ENCODE measurements at places on chromosomes 5 and 9.

GRCh38 chr9:106421772-106422171, 441.2 kb upstream of the ZNF462 start:
- H3K4me1 ChIP-seq: no peaks in the 10 kb centered on the region
- no peak overlapping the region for H3K4me3 ChIP-seq
- H3K27me3 ChIP-seq: no peaks in the 10 kb centered on the region
- DNase-seq: no peak

GRCh38 chr9:137514691-137515337, 35.4 kb downstream of the PNPLA7 start:
- no peak for DNase-seq
- no peaks in the 10 kb centered on the region for H3K36me3 ChIP-seq
- no peak overlapping the region for H3K4me3 ChIP-seq
- no peak overlapping the region for H3K27ac ChIP-seq
- no peaks in the 10 kb centered on the region for H3K27me3 ChIP-seq

GRCh38 chr5:135032999-135033861, 798 bp downstream of the PITX1 start:
- H3K36me3 ChIP-seq: peaks cover 9% of the 10 kb centered on the region
- H3K27ac ChIP-seq: no peak overlapping the region
- H3K4me1 ChIP-seq: peaks cover 28% of the 10 kb centered on the region

DNA sequence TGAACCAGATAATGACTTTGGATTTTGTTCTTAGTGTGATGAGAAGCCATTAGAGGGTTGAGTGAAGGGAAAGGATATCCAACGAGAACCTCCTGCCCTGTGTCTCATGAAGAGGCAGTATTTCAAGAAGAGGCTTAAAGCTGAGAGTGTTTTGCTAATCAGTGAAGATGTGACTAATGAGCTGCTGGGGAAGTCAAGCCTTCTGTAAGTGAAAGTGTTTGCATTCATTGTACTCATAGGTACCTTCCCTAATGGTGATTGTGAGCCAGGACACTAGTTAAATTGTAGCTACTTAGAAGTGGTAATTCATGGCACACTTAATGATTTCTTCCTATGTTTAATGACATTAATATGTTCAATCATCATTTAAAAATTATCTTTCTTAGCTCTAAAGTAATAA, 23.7 kb downstream of the PIP5K1B start:
- H3K36me3 ChIP-seq: no peaks in the 10 kb centered on the region
- no peak overlapping the region for H3K4me3 ChIP-seq
- no peak overlapping the region for H3K27ac ChIP-seq
- no peak for DNase-seq

GRCh38 chr5:147752033-147752432, 30.5 kb downstream of the JAKMIP2 start:
- no peaks in the 10 kb centered on the region for H3K4me1 ChIP-seq
- H3K27me3 ChIP-seq: no peaks in the 10 kb centered on the region
- no peak overlapping the region for H3K27ac ChIP-seq
- DNase-seq: no peak
- no peaks in the 10 kb centered on the region for H3K36me3 ChIP-seq

- H3K27me3 ChIP-seq: no peaks in the 10 kb centered on the region
- peak overlapping the region; percentile 21 for H3K27ac ChIP-seq
- H3K4me3 ChIP-seq: no peak overlapping the region
- H3K4me1 ChIP-seq: peaks cover 10% of the 10 kb centered on the region
Observed at GRCh38 chr9:104836235-104836634, 72.3 kb downstream of the NIPSNAP3B start.

DNA sequence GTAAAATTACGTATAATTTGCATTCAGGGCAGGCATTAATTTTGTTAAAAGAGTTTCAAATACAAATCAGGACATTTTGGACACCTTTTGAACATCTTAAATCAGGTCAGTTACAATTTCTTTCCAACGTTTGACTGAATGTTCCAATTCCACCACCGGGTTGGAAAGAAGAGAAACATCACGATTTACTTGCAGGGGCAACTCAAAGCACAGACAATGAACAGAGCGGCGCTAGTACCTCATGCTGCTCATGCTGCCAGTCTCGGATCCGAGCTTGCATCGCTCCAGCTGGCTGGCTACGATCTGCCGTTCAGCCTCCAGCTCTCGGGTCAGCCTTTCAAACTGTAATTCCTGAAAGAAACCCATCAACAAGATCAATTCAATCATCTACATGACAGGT, 339.5 kb downstream of the CTNND2 start:
- H3K36me3 ChIP-seq: no peaks in the 10 kb centered on the region
- no peak for DNase-seq
- no peak overlapping the region for H3K27ac ChIP-seq
- no peaks in the 10 kb centered on the region for H3K4me1 ChIP-seq

GRCh38 chr5:4095918-4096630, 500.4 kb downstream of the IRX1 start:
- no peaks in the 10 kb centered on the region for H3K36me3 ChIP-seq
- H3K4me1 ChIP-seq: no peaks in the 10 kb centered on the region
- no peak overlapping the region for H3K4me3 ChIP-seq
- no peaks in the 10 kb centered on the region for H3K27me3 ChIP-seq
- DNase-seq: no peak

GRCh38 chr5:76422742-76423141, 19.7 kb downstream of the IQGAP2 start:
- DNase-seq: no peak
- H3K4me1 ChIP-seq: peaks cover 55% of the 10 kb centered on the region
- H3K4me3 ChIP-seq: no peak overlapping the region

DNA sequence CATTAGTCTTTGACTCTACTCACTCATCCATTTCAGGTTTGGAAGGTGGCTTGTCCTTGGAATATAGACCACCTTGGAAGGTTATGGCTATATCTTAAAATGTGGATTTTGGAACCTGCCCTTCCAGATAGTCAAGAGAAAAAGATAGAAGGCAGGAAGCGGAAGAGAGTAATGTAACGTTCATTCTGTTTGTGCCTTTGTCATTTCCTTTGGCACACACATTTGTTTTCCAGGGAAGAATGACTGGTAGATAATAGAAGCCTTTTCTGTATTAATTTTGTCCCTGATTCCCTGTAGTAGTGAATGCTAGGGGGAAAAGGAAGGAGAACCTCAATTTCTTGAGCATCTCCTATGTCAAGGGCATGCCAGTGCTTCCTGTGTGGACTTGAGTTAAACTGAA, 54.7 kb downstream of the PPIC start:
- H3K4me1 ChIP-seq: peaks cover 1% of the 10 kb centered on the region
- H3K27ac ChIP-seq: no peak overlapping the region
- DNase-seq: no peak
- no peak overlapping the region for H3K4me3 ChIP-seq
- peaks cover 1% of the 10 kb centered on the region for H3K36me3 ChIP-seq

DNA sequence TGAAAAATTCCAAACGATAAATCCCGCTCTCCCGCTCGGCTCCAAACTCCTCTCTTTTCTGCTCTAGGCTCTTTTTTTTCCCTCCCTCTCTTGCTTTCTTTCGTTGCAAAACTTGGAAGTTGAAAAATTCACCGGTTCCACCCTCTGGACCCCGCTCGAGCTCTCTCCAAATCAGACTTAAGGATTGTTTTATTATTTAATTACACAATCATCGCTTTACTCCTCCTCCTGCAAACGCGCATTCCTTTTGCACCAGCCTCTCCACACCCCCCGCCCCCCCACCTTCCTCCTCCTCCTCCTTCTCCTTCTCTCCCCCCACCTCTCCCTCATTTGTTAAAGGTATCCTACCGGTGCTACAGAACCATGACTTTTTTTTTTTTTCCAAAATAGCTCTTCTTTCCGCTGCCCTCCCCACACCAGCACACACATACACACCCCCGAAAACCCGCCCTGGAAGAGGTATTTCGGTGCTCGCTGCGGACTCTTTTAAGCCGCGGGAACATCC, 535 bp upstream of the NFIB start:
- H3K4me1 ChIP-seq: peaks cover 21% of the 10 kb centered on the region
- peak overlapping the region; percentile 90 for H3K4me3 ChIP-seq
- no peak for DNase-seq
- H3K36me3 ChIP-seq: peaks cover 12% of the 10 kb centered on the region

DNA sequence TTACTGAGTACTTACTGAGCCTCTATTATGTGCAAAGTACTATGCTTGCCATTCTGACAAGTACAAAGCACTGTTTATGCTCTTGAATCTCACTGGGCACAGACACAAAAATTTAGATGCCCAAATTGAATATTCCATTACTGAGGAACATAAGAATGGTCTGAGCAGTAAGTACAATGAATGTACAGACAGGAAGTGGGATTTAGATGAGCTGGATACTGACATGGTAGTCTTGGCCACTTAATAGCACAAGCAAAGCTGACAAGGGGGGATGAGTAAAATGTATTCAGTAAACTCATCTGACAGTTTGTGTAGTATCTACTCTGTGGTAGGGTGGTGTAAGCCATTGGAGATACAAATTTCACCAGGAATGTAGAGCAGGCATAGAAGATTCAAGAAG, 132.4 kb downstream of the EFNA5 start:
- H3K27me3 ChIP-seq: peaks cover 14% of the 10 kb centered on the region

DNA sequence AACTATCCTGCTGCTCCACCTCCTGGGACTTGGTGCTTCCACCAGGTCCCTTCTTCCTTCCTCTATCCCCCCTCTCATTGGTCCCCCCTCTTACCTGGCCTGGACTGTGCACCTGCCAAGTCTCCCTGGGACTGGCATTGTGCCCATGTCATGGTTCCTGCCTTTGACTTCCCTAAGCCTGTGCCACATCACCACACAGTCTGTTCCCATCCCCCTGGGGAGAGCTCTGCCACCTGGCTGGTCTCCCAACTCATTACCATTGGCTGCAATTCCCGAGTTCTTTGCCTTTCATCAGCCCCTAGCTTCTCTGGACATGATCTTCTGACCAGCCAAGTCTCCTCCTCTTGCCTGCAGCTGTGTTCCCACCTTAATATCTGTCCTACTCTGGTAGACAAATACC, 180.3 kb downstream of the SREK1 start:
- no peaks in the 10 kb centered on the region for H3K36me3 ChIP-seq
- DNase-seq: no peak
- peaks cover 57% of the 10 kb centered on the region for H3K27me3 ChIP-seq

- no peak overlapping the region for H3K4me3 ChIP-seq
- no peak for DNase-seq
- H3K36me3 ChIP-seq: no peaks in the 10 kb centered on the region
Observed at GRCh38 chr5:3657364-3658022, 61.9 kb downstream of the IRX1 start.

- DNase-seq: no peak
- peaks cover 71% of the 10 kb centered on the region for H3K27me3 ChIP-seq
- H3K4me1 ChIP-seq: peaks cover 3% of the 10 kb centered on the region
- peaks cover 4% of the 10 kb centered on the region for H3K36me3 ChIP-seq
- no peak overlapping the region for H3K4me3 ChIP-seq
Observed at GRCh38 chr5:73137563-73138530, 17.5 kb downstream of the TMEM171 start.

GRCh38 chr5:174337276-174338184, 292.0 kb downstream of the NSG2 start:
- peaks cover 42% of the 10 kb centered on the region for H3K27me3 ChIP-seq
- no peak overlapping the region for H3K4me3 ChIP-seq
- peaks cover 2% of the 10 kb centered on the region for H3K4me1 ChIP-seq
- H3K27ac ChIP-seq: no peak overlapping the region
- H3K36me3 ChIP-seq: peaks cover 2% of the 10 kb centered on the region

GRCh38 chr5:65620021-65620420, 4.1 kb downstream of the TRIM23 start:
- H3K4me3 ChIP-seq: no peak overlapping the region
- H3K36me3 ChIP-seq: no peaks in the 10 kb centered on the region

DNA sequence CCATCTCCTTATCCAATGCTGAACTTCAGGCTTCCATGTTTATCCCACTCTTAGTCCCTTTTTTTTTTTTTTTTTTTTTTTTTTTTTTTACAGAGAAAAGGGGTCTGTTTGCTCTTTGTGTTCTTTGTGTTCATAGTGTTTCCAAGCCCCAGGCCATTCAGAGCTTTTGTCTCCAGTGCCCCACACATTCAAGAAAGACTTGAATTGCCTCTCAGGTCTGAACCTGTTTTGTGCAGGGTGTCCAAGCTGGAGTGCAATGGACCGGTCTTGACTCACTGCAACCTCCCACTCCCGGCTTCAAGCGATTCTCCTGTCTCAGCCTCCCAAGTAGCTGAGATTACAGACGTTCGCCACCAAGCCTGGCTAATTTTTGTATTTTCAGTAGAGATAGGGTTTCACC, 191.2 kb downstream of the PALM2AKAP2 start:
- no peaks in the 10 kb centered on the region for H3K27me3 ChIP-seq
- no peak overlapping the region for H3K4me3 ChIP-seq
- peaks cover 3% of the 10 kb centered on the region for H3K36me3 ChIP-seq
- H3K4me1 ChIP-seq: peaks cover 52% of the 10 kb centered on the region
- no peak for DNase-seq
- H3K27ac ChIP-seq: no peak overlapping the region

DNA sequence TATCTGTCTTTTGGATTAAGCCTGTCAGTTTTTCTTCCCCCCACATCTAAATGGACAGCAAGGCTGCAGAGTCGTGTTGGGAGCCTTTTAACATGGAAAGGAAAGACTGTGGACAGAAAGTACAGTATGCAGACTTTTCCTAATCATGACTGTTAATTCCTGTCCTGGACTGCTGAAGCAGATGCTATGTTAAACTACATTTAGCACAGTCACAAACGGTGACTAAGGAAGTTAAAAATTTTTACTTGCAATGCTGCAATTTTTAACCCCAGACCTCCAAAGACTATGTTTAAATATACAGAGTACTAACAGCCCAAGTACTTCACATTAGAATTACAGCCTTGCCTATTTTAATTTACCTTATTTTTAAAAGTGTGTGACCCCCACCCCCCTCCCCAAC, 51.8 kb downstream of the ELAVL2 start:
- DNase-seq: no peak
- no peak overlapping the region for H3K4me3 ChIP-seq
- H3K27me3 ChIP-seq: no peaks in the 10 kb centered on the region
- no peaks in the 10 kb centered on the region for H3K4me1 ChIP-seq
- H3K27ac ChIP-seq: no peak overlapping the region

DNA sequence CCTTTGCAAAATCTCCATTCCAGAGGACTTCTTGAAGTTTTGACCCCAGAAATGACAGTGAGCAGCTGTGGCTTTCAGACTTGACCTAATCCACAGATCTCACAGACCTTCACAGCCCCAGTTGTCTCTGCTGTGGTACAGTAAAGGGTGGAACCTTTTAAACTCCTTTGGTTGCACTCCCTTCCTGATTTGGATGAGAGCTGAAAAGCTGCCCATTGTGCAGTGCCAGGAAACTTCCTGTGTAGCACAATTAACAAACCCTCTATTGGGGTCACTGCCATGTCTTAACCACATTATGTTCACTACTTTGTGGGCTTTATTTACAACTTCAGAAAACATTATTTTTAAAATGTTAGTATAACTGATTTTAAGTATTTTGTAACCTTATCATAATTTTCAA, 56.7 kb upstream of the PCSK5 start:
- no peaks in the 10 kb centered on the region for H3K4me1 ChIP-seq
- no peak overlapping the region for H3K27ac ChIP-seq
- H3K27me3 ChIP-seq: no peaks in the 10 kb centered on the region
- H3K4me3 ChIP-seq: no peak overlapping the region
- no peaks in the 10 kb centered on the region for H3K36me3 ChIP-seq
- no peak for DNase-seq

All from T-helper 17 cell (primary cell).